Fibroblast of lung (primary cell): ENCODE measurements at places on chromosomes 13 and 19. TPM values are rescaled to one million over a fixed set of nuclear protein-coding genes. Genes with fewer than 3 reads are reported as not detected.

DNA sequence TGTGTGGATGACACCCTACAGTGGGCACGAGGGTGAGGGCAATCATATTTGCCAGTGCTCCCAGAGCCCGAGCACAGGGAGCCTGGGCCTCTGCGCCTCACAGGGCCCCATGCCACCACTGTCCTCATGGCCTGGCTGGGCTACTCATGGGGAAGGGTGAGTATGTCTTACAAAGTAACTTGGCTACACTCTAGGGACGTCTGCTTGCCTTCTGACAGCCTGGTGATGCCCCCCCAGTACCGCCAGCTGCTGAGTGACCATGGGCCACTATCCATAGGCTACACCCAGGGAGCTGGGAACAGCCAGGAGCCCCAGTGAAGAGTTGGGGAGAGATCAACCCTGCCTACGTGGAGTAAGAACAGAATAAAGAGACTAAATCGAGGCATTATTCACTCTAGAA lies 78.8 kb downstream of the SERP2 start:
- DNase-seq = no peak

DNA sequence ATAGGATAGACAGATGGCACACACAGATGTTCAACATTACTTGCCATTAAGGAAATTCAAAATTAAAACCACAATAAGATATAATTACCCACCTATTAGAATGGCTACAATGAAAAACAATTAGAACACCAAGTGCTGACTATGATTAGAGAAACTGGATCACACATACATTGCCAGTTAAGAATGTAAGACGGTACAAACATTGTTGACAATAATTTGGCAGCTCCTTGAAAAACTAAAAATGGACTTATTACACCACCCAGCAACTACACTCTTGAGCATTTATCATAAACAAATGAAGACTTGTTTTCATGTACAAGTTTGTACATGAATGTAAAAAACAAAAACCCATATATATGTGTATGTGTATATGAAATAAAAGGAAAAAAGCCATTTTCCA lies 13.7 kb downstream of the ZNF461 start:
- no peak for DNase-seq

DNA sequence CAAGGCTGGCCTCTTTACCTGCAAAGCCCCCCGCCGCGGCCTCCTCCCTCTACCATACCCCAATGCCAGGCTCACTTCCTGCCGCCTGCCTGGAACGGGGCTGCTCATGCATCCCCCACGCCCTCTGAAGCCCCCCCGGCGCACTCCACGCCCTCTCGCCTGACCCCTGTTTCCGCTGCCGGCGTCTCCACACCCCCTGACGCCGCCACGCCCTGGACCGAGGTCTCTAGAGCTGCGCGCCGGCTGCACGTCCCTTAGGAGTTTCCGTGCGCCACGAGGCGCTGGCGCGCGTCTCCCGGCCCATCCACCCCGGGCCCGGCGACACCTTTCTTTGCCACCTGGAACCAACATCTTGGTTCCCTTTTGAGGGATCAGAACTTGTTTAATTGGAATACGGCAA lies 16.0 kb downstream of the DPRX start:
- DNase-seq = no peak

GRCh38 chr13:34153428-34154180 lies 335.7 kb downstream of the RFC3 start:
- no peak for DNase-seq

DNA sequence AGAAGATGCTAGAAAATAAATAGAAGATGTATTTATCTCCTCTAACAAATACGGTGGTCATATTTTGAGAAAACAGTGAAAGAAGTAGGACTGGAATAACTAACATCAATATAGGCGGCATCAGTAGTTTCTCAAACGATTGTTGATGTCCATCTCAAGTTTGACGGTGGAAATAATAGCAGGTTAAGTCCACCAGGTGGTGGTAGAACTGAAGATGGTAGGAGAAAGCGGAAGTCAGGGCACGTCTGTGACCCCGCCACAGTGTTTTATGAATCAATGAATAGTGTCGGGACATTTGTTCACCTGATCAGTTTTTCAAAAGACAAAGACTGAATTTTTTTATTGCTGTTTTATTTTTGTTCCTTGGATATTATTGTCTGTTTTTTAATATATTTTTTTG lies 706.4 kb upstream of the SLC10A2 start:
- no peak for DNase-seq

- DNase-seq = peak; percentile 11
Measured at GRCh38 chr19:42422901-42423461, 4.2 kb downstream of the LIPE start.

GRCh38 chr13:32007494-32007893 lies 24.1 kb upstream of the FRY start:
- no peak for DNase-seq

DNA sequence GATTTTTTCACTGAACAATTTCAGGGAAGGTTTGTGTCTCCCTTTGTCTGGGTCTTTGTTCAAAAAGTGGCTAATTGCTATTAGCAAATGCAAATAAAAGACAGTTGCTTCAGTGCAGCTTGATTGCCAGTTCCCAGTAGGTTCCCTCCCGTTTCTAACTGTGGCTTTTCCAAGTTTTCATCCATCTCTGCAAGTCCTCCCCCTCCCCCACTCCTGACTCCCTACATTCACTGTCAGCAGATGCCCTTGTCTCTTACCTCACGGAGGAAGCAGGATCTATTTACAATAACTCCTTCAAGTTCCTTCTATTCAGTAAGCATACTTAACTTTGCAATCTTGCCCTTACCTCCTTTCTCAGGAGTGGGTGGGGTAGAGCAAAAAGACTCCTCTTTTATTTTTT lies 55.4 kb upstream of the SCEL start:
- DNase-seq = peak; percentile 2

DNA sequence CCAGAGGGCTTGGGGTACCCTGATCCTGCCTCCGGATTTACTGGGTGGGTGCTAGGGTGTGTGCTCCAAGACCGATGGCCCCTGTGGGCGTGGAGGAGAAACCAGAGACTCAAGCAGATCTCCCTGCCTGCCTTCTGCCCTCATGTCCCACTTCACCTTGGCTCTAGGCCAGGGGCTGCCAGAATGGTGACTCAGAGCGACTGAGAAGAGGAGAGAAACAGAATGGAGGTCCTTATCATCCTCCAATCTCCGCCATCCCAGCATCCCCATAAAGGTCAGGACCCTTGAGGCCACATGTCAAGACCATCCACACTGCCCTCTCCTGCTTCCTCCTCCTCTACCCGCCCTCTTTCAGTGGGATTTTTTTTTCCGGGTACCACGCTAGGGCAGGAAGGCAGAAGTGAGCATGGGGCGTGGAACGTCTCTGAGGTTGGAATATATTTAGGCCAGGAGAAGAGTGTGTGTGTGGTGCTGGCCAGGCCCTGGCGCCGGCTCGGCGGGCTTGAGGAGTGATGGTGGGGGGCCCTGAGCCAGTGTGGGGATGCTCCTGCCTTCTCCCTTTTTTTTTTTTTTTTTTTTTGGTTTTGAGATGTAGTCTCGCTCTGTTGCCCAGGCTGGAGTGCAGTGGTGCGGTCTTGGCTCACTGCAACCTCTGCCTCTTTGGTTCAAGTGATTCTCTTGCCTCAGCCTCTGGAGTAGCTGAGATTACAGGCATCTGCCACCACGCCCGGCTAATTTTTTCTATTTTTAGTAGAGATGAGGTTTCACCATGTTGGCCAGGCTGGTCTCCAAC lies 22.3 kb downstream of the IER2 start:
- peak; percentile 87 for DNase-seq

KL gene
- total RNA-seq = under 0.01 and 0.17 TPM in 2 replicates

CPB2 gene
- not detected in 2 replicates for total RNA-seq

ANKRD10 gene
- 106 and 130 TPM in 2 replicates for total RNA-seq
